ENCODE measurements at places on chromosomes 7 and 10.
A peak's percentile ranks its signal among the peaks of the same experiment; 100 is the strongest.

GRCh38 chr10:49325916-49326783 lies 27.2 kb downstream of the C10orf71 start:
- no peak for DNase-seq

- peak; percentile 48 for DNase-seq
Observed at GRCh38 chr7:24978843-24979469, 1.0 kb downstream of the OSBPL3 start.

DNA sequence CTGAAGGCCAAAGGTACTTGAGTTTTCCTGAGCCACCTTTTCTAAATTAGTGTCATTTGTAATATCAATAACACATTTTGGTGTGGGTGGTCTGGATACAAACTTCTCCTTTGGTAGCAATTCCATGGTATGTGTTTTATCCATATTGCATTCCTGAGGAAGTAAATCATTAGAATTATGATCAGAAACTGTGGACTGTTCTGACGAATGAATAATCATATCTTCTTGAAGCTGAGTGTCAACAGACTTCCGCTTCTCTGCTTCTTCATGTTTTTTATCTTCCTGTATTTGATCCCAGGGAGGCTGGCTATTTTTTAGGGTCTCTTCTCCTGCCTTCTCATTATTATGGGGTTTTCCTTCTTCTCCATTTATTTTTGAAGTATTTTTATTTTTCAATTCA lies 81.4 kb downstream of the NRBF2 start:
- DNase-seq: no peak

DNA sequence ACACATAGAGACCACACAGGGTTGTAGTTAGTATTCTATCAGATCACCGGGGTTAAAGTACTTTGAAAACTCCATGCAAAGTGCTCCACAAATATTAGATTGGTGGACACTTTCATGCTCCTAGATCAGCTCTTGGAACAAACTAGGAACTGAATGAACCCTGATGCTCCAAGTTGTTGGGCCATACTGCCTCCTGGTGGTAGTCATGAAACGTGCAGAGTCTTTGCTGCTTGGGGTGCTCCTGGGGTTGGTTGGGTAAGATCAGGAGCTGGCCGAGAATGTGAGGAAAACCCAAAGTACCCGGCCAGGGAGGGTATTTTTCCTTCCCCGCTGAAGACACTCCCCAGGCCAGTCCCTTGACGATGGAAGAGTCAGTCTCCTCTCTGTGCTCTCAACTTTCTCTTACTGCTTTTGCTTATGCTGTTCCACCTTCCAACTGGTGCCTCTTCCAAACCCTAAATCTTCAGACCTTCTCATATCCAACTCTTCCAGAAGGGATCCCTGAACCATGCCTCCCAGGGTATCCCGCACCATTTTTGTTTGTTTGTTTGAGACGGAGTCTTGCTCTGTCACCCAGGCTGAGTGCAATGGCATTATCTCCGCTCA lies 918 bp upstream of the RPEL1 start:
- DNase-seq: peak; percentile 33

DNA sequence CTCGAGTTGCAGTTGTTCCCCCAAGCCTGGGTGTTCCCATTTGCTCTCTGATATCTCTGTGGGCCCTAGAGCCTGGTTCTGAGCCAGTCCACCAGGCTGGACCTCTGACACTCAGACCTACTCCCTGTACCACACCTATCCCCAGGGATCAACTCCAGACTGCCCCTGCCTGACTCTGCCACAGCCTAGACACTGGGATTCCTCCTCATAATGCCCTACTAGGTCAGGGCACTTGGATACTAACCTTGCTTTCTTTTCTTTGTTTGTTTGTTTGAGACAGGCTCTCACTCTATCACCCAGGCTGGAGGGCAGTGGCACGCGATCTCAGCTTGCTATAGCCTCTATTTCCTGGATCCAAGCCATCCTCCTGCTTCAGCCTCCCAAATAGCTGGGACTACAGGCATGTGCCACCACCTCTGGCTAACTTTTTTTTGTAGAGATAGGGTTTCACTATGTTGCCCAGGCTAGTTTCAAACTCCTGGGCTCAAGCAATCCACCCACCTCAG lies 30.8 kb upstream of the PDCD4 start:
- DNase-seq: no peak

- no peak for DNase-seq
Observed at GRCh38 chr10:48649349-48649944, 35.2 kb upstream of the WDFY4 start.

DNA sequence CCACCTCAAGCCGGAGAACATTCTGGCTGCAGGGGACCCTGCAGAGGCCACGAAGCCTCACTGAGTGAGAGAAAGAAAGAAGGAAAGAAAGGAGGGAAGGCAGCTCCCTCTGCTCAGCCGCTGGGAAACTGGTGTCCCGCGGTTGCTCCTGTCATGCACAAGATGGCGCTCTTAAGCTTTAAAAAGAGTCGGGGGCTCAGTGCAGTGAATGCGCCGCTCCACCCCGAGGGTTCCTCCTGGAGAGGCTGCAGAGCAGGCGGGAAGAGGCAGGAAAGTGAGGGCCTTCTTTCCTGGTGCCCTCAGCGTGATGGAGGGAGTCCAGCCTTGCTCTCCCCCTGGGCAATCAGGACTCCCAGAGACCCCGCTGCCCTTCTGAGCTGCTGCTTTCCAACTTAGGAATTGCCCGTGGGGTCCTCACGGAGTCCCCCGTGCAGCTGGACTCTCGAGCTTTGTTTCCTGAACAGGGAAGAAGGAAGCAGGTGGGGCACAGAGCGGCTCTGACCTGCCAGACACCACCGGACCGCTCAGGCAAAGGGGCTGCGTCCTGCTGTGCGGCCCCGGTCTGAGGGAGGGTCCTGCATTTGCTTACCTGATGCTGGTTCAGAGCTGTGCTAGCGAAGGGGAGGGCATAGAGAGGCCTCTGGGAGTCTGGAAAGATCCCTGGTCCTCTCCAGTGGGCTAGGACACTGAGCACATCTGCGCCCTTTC lies 141.9 kb upstream of the MKI67 start:
- peak; percentile 53 for DNase-seq

DNA sequence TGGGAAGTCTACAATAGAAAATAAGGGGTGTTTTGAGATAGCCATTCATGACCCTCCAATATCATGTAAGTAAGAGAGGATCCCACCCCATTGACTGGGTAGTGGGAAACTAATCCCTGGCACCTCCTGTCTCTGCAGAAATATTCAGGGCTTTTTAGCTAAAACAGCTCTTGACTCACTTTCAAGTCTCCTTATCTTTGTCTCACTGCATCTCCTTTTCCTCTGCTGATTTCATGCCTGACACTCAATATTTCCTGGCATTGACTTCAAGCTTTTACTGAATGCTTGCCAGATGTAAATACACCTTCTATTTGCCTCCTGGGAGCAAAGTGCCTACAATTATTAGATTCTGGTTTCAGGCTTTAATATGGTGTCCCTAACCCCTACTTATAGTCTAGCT lies 57.1 kb downstream of the CHRM2 start:
- no peak for DNase-seq

DNA sequence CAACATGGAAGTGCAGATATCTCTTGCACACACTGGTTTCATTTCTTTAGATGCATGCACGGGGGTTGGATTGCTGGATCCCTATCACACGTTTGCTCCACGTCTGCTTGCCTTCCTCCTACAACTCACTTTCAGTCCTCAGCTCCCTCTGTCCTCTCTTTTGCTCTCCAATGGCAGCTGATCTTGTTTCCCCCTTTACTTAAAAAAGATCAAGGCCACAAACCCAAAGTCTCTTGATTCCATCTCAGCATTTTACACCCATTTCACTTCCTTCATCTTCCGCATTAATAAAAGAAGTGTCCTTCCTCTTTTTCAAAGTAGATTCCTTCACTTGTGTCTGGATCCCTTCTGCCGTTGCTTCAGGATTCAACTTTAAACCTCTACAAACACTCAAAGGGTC lies 245.2 kb downstream of the DOCK4 start:
- no peak for DNase-seq

DNA sequence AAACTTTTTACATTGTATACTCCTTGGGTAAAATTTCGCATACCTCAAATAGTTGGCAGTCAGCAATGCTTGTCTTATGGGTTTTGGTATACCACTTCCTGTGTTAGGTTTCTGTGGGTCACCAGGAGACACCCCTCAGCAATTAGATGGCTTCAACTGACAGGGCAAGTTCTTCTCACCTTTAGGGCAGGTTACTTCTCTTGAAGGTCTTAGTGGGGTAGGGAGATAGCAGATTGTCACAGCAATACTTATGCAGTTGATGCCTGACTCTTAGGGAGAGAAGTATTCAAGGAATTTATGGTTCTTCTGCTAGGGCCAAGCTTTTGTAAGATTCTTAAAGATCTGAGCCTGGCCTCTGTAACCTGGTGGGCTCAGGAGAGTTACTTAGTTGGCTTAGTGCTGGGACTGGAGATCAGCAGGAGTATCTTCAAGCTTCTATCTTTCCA lies 42.9 kb downstream of the MKLN1 start:
- DNase-seq: no peak

- DNase-seq: no peak
Observed at GRCh38 chr10:82874671-82875070, 999.7 kb downstream of the NRG3 start.

GRCh38 chr7:146764458-146764857 lies 647.9 kb downstream of the CNTNAP2 start:
- no peak for DNase-seq

- no peak for DNase-seq
Observed at GRCh38 chr7:117279931-117280557, 42.8 kb downstream of the WNT2 start.

DNA sequence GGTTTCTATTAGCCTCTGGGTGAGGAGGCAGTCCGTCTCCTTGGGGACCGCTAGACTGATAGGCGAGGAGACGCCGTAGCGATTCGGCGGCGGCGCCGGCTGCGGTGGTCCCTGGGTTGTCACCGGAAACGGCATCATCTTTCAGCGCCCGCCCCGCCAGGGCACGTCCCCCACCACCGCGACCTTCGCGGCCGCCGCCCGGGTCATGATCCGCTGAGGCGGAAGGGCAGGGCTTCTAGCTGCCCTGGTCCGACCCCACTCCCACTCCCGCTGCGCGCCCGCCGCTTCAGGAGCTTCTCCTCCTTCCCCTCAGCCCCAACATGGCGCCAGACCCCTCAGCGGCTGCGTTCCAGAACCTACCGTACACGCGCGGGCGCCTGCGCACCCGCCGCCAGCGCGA lies at the start of gene PAPOLB:
Gene PAPOLB (minus strand): TSS at position 358 of the 400 bp plus-strand sequence. CDS start 220 bp downstream, at position 138.
- no peak for DNase-seq

GRCh38 chr10:99943908-99944307 lies 65.8 kb downstream of the DNMBP start:
- no peak for DNase-seq

DNA sequence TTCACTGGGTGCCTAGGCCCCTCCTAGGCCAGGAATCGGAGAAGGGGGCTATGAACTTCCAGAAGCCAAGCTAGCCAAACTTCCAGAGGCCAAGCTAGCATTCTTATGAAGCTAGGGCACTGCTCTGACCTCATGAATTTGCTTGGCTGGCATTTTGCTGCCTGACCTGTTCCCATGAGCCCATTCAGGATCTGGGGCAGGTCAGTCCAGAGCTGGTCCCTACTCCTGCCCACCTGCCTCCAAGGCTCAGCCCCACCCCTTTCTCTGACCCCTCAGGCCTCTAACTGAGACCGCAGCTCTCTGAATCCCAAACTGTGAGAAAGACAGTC lies 1.3 kb upstream of the PPIF start:
- no peak for DNase-seq

DNA sequence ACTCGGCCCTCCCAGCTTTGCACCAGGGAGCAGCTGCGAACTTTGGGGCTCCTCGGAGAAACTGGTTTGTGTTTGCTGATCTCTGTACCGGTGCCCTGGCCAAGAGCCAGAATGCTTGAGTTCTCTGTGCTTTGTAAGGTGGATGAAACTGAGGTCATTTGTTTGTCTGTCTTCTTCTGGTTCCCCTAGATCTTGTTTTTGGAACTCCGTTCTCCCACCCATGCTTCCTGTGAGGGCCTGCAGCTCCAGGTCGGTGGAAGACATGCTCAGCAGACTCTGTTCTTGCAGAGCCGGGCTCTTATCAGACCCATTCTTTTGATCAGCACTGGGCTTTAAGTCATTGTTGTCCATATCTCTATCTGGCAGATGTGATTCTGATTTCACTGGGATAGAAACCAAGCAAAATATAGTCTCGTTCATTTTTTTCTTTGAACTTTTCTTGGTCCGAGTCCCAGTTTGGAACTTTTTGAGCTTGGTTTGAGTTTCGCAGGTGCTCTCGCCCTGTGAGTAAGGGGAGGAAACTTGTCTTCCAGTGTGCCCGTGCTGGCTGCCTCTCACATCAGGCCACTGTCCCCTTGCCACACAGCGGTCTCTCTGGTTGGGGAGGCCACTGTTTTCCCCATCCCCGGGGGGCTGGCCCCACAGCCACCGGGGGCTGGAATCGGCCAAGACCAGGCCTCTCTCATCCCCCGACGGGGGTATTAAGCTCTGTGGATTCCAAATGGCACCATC lies 31.2 kb downstream of the JCAD start:
- DNase-seq: no peak

- DNase-seq: no peak
Observed at GRCh38 chr10:94432443-94432842, 30.1 kb downstream of the TBC1D12 start.

DNA sequence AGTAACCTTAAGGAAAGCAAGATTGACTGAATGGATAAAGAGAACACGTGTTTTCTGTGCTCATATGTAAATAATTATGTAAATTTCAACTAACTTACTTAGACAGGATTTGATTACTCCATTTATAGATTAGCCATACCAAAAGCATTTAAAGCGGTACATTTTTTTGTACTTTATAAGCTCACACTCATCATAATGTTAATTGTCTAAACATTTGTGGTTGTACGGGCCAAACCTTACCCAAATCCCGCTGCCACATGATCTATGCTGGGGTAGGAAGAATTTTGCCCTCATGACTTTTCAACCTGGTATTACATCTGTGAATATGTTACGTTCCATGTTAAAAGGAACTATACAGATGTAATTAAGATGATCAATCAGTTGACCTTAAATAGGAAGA lies 29.1 kb downstream of the MKX start:
- no peak for DNase-seq

GRCh38 chr10:43260117-43260761 lies 6.6 kb downstream of the RASGEF1A start:
- DNase-seq: no peak

DNA sequence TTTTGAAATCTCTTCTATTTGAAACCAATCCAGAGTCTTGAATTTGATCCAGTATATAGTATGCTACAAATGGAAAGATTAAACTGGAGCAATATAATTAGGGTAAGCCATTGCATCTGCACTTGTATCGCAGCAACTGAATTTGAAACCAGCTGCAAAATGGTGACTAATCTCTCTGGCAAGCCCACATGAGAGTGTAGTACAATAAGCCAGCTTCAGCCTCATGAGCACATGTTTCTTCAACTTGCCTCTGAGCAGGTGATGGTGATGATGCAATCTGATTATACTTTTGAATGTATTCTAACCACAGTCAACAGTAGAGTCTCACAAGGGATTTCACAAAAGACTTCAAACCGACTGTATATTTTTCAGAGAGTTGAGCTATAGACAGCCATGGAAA lies 829 bp upstream of the RPA3 start:
- DNase-seq: no peak
